ENCODE measurements at places on chromosomes 7 and 10. TPM values are rescaled to one million over a fixed set of nuclear protein-coding genes. Genes with fewer than 3 reads are reported as not detected.

DNA sequence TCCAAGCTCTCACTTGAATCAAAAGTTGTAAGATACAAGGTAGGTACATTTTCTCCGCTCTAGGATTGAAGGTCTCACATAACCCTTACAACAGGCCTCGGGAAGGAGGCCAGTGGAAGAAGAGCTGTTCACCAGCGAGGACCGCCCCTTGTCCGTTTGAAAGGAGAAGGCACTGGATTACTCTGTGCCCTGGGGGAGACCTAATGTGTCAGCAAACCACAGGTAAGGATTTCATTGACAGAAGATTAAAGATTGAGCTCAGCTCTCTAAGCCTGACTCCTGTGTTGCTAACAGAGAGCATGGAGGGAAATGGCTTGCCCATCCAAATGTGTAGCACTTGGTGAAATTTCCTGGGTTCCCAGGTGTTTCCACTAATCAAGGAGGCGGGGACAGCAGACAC, 81.2 kb downstream of the SLC16A9 start:
- DNase-seq: no peak

DNA sequence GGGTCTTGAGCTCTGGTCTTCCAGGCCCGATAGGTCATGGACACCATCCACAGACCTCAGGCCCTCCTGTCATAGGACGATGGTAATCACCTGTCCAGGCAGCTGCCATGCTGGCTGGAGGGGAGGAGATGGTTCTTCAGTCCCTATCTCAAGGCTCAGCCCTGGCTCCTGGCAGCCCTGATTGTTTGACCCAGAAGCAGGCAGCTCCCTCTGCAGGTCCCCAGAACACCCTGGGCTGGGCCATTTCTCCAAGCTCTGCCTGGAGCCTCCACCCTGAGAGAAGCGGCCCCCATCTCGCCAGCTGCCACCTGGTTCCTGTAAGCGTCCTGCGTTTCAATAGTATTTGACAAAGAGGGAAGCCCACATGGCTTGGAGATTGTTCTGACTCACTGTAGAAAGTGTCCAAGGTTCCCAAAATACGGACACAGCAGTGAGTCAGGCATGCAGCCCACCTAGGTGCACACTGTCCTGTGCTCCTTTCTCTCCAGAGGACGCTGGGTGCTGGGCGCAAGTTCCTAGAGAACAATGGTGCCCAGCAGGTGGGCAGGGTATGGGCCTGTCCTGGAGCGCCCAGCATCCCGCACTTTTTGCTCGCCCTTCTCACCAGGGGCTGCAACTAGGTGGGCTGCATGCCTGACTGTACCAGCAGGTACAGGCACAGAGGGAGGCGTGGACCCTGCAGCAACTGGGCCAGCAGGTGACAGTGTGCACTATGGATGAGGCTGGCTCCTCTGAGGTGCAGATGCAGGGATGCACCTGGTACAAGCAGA, 72.4 kb upstream of the EBF3 start:
- no peak for DNase-seq

DNA sequence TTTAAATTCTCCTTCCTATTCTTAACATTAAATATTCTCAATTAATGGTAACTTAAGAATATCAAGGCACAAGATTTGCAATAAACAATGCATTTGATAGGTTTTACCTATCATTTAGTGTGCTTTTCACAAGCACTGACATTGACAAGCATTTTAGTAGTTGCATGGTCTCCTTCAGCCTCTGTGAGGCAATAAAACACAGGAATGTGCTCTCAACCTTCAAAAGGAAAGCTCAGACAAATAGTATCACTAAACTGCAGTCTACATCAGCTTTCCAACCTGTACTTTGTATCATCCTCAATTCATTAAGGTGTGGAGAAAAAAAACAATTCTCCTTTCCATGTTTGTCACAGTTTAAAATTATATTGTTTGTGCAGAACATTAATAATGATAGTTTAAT, 51.1 kb upstream of the TSPAN13 start:
- DNase-seq: no peak

- no peak for DNase-seq
These were observed 437.0 kb upstream of the MGMT start for GRCh38 chr10:129029851-129030602.

UCMA gene
- not detected for total RNA-seq

GRCh38 chr10:111522551-111522950, 445.7 kb downstream of the ADRA2A start:
- DNase-seq: no peak

GRCh38 chr7:51451751-51452476, 135.3 kb upstream of the COBL start:
- no peak for DNase-seq

- peak; percentile 66 for DNase-seq
These were observed 51.3 kb upstream of the FRMD4A start for GRCh38 chr10:14382022-14382421.

GRCh38 chr7:47304727-47305719, 276.9 kb downstream of the TNS3 start:
- DNase-seq: no peak

DNA sequence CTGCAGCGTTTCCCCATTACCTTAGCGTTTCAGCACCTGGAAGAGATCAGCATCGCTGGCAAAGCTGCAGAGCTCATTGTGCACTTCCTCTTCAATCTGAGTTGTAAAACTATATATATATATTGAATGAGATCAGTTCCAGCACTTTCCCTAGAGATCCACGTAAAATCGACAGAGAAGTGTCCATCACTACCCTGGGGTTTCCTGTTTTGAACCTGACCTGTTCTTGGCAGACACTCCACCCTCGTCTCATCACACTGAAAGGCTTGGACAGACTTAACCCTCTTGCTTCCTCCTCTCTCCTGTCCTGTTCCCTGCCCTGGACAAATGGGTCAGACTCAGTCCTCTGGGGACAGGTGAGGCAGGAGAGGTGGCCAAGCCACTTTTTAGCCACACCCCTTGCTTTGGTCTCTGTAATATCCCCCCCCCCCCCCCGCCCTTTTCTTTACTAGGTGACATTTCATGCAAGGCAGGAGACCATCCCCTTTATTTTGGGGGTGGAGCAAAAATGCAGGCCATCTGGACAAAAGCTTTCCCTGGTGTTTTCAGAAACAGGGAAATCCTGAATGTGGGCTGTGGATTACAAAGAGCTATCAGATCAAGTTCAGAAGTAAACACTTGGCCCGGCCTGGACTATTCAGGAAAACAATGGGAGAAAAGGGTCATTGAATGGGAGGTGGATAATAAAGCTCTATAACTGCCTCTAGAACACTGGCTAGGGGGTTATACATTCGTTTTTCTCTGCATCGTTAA, 83.7 kb upstream of the KDM7A start:
- DNase-seq: no peak

DNA sequence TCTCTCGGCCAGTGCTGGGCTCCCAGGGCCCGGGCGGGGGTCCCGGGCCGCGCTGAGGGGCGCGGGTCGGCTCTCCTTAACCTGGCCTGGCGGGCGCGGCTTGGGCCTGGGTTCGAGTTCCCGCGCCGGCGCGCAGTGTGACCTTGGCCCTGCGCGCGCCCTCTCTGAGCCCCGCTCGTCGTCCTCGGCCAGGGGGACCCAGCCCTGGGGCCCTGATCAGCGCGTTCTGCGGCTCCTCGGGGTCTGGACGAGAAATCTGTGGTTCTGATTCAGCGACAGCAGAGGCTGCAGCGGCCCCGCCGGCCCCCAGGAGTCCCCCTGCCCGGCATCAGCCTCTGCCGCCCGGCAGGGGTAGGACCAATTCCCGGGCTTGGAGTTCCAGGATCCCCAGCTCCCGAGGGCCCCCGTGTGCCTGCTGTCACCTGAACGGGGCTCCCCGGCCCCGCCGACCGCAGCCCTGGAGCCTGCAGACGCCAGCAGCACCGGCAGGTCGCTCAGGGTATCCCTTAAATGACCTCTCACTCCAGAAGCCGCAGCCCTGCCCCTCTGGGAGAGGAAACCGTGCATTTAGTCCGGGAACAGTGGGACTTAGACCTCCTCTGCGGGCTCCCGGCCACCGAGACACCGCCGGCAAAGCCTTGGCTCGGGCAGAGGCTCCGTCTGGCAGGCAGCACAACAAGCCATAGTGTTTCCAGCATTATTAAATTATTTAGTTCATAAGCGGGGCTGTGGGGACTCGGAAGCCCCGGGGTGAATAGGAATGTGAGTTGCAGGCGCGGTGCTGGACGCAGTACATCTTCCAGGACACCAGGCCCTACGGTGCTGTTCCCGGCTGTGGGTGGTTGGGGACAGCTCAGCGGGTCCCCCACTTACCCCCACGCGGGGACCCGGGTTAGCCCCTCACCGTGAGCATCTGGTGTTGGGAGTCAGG, 572 bp downstream of the CHST12 start:
- DNase-seq: peak; percentile 41

DNA sequence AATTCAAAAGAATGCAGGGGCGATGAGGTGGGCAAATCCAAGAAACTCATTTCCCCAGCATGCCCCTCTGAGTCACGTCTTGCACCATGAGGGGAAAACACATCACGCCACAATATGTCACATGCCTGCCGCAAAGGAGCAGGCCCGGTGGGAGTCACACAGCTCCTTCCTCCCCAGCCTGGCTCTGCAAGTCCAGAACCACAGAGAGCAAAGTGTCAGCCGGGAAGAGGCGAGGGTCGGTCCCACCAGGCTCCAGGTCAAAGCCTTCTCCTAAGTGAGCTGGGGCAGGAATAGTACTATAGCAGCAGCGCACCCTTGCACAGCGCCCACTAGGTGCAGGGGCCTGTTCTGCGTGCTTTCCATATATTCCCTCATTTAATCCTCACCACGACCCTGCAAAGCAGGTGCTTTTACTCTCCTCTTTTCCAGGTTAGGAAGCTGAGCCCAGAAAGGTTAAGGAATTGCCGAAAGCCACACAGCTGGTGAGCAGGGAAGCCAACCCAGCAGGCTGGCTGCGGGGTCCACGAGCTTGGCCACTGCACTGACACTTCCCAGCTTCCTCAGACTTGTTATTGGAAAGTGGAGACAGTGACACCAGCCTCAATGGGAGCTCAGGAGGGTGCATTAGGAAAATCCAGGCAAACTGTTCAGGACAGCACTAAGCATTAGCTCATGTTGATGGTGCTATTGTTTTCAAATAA, 94.0 kb upstream of the ZMIZ1 start:
- DNase-seq: peak; percentile 89

DNA sequence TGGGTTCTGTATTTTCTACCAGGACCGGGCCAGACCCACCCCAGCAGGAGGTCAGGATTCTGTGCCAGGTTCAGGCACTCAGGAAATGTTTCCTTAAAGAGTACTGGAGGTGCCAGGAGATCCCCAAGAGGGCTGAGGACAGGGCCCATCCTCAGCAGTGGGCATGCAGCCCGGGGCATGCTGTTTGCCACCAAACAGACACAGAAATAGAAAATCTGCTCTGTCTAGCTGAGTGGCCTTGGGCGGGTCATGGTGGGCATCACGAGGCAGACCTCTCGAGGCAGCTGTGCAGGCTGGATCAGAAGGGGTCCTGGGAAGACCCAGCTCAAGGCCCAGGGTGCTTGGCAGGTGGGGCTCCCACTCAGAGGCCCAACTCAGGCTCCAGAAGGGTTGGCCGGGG, 105.0 kb downstream of the FAM53B start:
- DNase-seq: no peak

DNA sequence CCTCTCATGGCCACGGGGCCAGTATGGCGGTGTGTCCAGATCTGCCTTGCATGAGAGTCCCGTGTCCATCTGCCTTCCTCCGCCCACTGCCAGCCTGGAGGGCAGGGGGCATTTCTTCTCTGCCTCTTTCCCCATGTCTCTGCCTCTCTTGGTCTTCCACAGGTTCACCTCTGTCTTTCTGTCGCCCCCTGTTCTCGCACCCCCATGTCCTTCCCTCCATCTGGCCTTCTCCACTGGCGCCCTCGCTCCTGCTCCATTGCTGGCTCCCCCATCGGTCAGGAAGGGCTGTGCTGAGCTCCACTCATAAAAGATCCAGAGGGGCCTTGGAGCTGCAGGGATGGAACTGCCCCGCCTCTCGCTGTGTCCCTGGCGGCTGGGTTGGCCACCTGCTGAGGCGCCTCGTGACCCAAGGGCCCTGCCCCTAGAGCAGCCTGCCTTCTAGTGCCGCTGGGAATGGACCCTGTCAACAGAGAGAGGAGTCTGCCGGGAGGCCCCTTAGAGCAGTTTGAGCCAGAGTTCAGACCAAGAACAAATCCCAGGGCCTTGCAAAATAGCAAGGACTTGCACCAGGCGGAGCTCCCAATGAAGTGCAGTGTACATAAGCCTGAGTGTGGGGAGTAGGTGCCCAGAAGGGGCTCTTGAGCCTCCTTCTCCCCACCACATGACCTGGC, 42.0 kb downstream of the GOLGA7B start:
- no peak for DNase-seq

DNA sequence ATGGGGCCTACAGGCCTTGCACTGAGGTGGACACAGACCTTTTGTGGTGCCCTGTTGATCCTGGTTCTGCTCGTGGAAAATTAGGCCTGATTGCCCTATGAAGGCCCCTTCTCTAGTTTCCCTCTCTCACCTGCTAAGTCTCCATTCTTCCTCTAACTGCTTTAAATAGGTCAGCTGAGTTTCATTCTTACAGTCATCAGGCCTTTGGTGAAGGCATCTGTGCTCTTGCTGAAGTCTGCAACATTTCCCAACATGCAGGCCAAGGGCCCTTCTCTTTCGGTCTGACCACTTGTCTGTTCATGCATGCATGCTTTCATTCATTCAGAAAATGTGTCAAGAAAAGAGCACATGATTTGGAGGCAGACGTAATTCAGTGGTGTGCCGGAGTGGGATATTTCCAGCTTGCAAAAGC, 244.0 kb downstream of the BUB3 start:
- no peak for DNase-seq

GRCh38 chr10:17145239-17145638, 15.6 kb upstream of the CUBN start:
- no peak for DNase-seq

- DNase-seq: peak; percentile 90
These were observed 70.9 kb upstream of the CTBP2 start for GRCh38 chr10:125231116-125231812.

DNA sequence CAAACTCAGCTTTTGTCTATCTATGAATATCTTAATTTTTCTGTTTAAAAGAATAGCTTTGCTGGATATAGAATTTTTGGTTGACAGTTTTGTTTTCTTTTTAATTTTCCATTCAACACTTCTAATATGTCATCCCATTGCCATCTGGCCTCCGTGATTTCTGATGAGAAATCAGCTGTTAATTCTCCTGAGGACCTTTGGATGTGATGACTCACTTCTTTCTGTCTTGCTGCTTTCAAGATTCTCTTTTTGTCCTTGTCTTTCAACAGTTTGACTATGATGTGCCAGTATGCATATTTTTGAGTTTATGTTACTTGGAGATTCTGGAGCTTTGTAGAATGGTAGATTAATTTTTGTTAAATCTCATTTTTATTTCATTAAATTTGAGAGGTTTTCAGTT, 38.4 kb downstream of the ZNF518A start:
- no peak for DNase-seq

ADAM22 gene
- 3.0 TPM for total RNA-seq

GRCh38 chr10:123995082-123995460, 98.3 kb downstream of the CHST15 start:
- peak; percentile 63 for DNase-seq

FFAR4 gene
- total RNA-seq: not detected

DNA sequence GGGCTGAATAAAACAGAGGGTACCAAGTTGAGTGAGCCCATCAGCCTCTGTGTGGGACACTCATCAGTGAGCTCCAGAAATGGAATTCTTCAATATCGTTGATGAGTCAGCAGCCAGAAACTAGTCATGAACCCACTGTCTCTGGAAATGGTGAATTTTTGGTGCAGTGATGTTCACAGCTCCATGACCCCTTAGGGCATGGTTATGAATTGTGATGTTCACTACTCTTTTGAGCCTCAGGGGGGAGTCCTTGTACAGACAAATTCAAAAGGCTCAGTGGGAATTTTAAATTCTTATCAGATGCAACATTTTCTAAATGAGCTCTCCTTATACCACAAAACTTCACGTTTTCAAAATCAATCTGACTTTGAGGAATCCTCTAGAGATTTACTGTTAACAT, 335.7 kb downstream of the PHTF2 start:
- peak; percentile 53 for DNase-seq
